ENCODE measurements at places on chromosomes 3 and 15.

DNA sequence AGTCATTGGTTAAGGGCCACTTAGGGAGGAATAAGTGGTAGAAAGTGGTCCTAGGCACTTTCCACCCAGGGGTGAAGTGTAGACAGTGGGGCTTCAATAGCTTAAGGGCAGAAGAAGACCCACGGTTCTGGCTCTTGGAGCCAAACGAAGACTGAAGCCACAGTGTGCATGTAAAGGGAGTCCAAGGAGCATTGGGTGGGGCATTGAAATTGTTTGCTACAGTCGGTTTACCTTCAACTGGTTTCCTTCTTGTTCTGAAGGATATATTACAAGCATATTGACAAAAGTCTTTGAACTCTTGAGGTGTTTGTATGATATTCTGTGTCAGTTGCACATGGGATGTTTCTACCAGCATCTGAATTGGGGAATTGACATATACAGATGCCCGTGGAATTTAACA lies 166.5 kb upstream of the CTDSPL start:
- no peak overlapping the region for H3K27ac ChIP-seq
- no peak overlapping the region for H3K4me3 ChIP-seq
- H3K36me3 ChIP-seq, result peaks cover 32% of the 10 kb centered on the region
- H3K27me3 ChIP-seq, result peaks cover 6% of the 10 kb centered on the region

GRCh38 chr15:61141497-61142125 lies 87.5 kb downstream of the RORA start:
- no peak overlapping the region for H3K4me3 ChIP-seq
- no peaks in the 10 kb centered on the region for H3K36me3 ChIP-seq
- no peak overlapping the region for H3K27ac ChIP-seq
- peaks cover 1% of the 10 kb centered on the region for H3K4me1 ChIP-seq
- no peak for DNase-seq

DNA sequence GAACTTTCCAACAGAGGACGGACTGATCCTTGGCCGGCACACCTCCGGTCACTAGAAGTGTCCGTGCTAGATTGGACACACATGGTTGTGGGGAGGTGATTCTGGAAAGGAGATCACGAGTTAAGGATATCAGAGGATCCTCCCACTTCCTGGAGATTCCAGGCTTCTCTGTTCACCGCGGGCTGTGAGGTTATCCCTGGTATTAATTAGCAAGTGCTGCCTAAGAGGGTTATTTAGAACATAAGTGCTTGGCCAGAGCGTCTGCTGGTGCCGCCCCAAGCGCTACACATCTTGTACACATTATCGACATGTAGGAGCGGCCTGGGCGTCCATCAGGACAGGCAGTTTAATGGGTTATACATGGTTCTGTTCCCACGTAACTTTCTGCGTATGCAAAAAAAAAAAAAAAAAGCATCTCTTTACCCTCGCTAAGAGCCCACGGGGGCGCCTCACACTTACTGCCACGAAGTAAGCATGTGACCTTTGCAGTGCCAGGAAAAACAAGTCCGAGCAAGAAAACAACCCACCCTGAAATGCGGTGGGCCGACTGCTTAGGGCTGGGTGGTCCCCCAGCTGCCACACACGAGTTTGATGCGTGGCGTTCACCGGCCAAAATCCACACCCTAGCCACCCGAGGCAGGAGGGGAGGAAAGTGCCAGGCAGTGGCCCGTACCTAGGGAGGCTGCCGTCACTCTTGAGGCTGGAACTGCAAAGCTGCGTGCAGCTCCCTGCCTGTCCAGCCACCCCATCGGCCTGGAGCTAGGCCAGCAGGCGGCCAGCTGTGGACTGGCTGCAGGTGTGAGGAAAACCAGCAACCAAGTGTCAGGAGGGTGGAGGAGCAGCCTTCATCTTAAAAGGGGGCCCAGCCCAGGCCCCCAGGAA lies 78.0 kb downstream of the CPN2 start:
- H3K4me3 ChIP-seq, result no peak overlapping the region
- no peak overlapping the region for H3K27ac ChIP-seq
- peaks cover 18% of the 10 kb centered on the region for H3K27me3 ChIP-seq
- DNase-seq, result no peak
- peaks cover 35% of the 10 kb centered on the region for H3K4me1 ChIP-seq

- H3K4me3 ChIP-seq, result no peak overlapping the region
- DNase-seq, result peak; percentile 14
- H3K4me1 ChIP-seq, result no peaks in the 10 kb centered on the region
- no peaks in the 10 kb centered on the region for H3K27me3 ChIP-seq
- H3K27ac ChIP-seq, result no peak overlapping the region
Measured at GRCh38 chr15:30859091-30859874, 44.4 kb upstream of the FAN1 start.

- no peaks in the 10 kb centered on the region for H3K4me1 ChIP-seq
- no peak overlapping the region for H3K4me3 ChIP-seq
- no peaks in the 10 kb centered on the region for H3K27me3 ChIP-seq
- no peaks in the 10 kb centered on the region for H3K36me3 ChIP-seq
Measured at GRCh38 chr15:45212493-45212892, 24.7 kb upstream of the SHF start.

- no peak overlapping the region for H3K4me3 ChIP-seq
- H3K27ac ChIP-seq, result no peak overlapping the region
- H3K36me3 ChIP-seq, result peaks cover 25% of the 10 kb centered on the region
Measured at GRCh38 chr15:63072809-63073277, 30.3 kb downstream of the TPM1 start.

GRCh38 chr15:78751602-78751979 lies 59.7 kb downstream of the ADAMTS7 start:
- H3K4me3 ChIP-seq, result no peak overlapping the region
- no peaks in the 10 kb centered on the region for H3K36me3 ChIP-seq
- no peak for DNase-seq
- H3K27ac ChIP-seq, result no peak overlapping the region
- H3K27me3 ChIP-seq, result peaks cover 6% of the 10 kb centered on the region

DNA sequence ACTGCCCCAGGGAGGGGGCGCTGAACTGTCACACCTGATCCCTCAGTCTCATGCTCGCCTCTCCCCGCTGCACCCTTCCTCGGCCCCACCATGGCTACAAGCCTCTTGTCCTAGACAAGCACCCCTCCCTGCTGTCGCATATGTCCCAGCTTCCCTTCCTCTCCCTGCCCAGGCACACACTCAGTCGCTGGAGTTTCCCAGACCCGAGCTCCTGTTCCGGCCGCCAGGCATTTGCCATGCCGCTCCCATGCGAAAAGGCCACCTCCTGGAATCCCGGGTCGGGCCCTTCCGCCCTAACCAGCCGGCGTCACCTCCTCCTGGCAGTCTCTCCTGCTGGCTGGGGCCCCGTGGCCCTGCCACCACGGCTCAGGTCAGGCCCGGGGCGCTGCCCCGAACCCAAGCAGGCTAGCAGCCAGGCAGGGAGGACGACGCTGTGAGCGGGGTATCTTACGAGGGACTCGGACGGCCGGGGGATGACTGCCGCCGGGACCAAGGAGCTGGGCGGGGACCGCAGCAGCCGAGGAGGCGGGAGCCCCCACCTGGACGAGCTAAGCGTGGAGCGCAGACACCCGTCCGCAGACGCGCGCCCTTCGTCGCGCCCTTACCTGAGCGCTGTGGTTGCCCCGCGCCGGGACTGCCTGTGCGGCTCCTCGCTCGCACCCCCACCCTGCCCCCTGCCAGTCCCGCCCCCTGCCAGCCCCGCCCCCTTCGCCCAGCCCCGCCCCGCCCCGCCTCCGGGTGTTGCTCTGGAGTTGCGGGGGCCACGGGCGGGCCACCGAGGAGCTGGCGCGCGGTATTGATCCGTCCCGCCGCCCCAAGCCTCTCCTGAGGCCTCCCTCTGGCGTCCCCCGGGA lies at the start of gene ALS2CL:
TSS of gene ALS2CL (minus strand) at position 642 of the 854 bp plus-strand sequence. CDS start 4,239 bp downstream, outside the sequence.
- peaks cover 18% of the 10 kb centered on the region for H3K27me3 ChIP-seq
- H3K27ac ChIP-seq, result peak within 1 kb of the TSS; percentile 80
- peak within 1 kb of the TSS; percentile 86 for H3K4me3 ChIP-seq
- H3K36me3 ChIP-seq, result no peaks in the 10 kb centered on the region
- peak; percentile 56 for DNase-seq

DNA sequence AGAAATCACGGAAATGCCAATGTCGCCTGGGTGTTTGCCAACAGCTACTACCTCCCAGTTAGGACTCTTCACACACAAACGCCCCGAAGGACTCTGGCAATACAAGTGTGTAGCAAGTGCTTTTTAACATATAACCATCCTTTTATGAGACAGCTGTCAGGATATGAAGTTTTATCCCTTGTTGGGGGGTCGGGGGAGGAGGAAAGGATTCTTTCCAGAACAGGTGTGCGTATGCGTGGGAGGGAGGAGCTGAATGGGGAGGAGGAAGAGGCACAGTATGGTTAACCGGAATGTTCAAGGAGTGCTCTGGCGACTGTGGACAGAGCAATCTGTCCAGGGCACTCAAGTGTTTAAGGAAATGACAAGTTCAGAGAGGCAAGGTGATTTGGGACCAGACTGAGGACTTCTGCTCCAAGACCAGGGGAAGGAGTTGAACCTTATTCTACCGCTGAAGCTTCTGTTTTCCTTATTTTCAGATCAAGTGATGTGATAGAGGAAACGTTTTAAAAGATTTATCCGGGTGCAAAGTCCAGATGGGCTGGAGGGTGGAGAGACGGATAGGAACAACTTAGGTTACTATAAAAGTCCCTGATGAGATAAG lies 1.3 kb downstream of the TSPAN3 start:
- peaks cover 4% of the 10 kb centered on the region for H3K27me3 ChIP-seq
- peaks cover 5% of the 10 kb centered on the region for H3K36me3 ChIP-seq
- DNase-seq, result no peak
- H3K4me1 ChIP-seq, result peaks cover 19% of the 10 kb centered on the region

GRCh38 chr3:36678216-36679013 lies 85.9 kb downstream of the DCLK3 start:
- H3K4me1 ChIP-seq, result no peaks in the 10 kb centered on the region
- peaks cover 3% of the 10 kb centered on the region for H3K27me3 ChIP-seq
- H3K36me3 ChIP-seq, result peaks cover 6% of the 10 kb centered on the region
- no peak for DNase-seq

DNA sequence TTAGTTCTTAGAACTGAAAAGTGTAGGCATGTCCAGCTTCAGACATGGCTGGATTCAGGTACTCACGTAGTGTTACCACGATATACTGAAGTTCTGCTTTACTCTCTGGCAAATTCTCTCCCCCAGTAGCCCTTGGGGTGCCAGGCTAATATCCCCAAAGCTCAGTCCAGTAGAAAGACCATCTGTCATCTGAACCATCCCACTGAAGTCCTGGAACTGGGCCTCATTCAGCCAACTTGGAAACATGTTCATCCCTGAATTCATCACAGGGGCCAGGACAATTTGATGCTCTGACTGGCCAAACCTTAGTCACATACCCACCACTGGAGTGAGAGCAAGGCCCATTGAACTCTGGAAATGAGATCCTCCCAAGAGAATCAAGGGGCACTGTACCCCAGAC lies 8.2 kb downstream of the EFCC1 start:
- H3K36me3 ChIP-seq, result peaks cover 43% of the 10 kb centered on the region
- H3K27me3 ChIP-seq, result peaks cover 9% of the 10 kb centered on the region
- H3K4me1 ChIP-seq, result peaks cover 32% of the 10 kb centered on the region
- DNase-seq, result no peak
- H3K4me3 ChIP-seq, result peak overlapping the region; percentile 28

GRCh38 chr15:77115179-77115578 lies 44.3 kb upstream of the TSPAN3 start:
- DNase-seq, result no peak
- peak overlapping the region; percentile 45 for H3K4me3 ChIP-seq
- H3K27me3 ChIP-seq, result peaks cover 5% of the 10 kb centered on the region
- H3K36me3 ChIP-seq, result peaks cover 31% of the 10 kb centered on the region
- peak overlapping the region; percentile 28 for H3K27ac ChIP-seq

- DNase-seq, result no peak
- no peaks in the 10 kb centered on the region for H3K36me3 ChIP-seq
- H3K4me1 ChIP-seq, result no peaks in the 10 kb centered on the region
- H3K4me3 ChIP-seq, result no peak overlapping the region
- H3K27ac ChIP-seq, result no peak overlapping the region
Measured at GRCh38 chr3:194462936-194463335, 23.9 kb downstream of the ATP13A3 start.

DNA sequence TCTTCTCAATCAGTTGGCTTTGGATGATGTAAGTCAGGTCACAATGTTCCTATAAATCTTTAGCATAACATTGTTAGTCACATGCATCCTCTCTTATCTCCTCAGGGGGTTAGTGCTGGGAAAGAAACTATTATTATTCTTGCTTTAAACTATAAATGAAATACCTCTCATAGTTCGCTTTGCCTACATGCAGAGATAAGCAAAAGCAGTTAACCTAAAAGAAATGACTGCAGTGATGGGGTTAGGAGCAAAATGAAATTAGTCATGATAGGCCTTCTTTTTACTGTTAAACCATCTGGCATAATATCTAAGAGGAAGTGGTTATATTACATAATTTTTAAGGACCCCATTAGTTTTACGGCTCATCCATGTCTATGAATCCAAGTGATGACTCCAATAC lies 91.7 kb upstream of the IGSF10 start:
- no peak overlapping the region for H3K27ac ChIP-seq
- H3K27me3 ChIP-seq, result no peaks in the 10 kb centered on the region
- H3K36me3 ChIP-seq, result no peaks in the 10 kb centered on the region
- peaks cover 15% of the 10 kb centered on the region for H3K4me1 ChIP-seq
- no peak for DNase-seq
- no peak overlapping the region for H3K4me3 ChIP-seq

DNA sequence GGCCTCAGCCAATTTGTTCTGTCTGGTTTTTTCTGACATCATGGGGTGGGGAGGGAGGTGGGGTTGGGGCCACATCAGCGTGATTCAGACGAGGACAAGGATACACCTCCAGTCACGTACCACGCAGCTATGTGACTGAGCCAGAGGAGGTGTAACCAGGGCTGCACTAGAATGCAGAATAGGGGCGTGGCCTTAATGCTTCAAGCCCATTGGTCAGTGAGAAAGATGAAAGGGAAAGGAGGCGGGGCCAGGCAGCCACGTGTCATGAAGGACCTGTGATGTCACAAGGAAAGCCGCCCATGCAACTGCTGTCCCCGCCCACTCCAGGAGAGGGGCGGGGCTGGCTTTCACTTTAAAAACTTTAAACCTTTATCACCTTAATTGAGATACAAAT lies at the start of gene GOLGA6L2:
TSS of gene GOLGA6L2 (minus strand) at position 137 of the 394 bp plus-strand sequence. CDS start at position 75, 62 bp downstream.
- H3K36me3 ChIP-seq, result peaks cover 4% of the 10 kb centered on the region
- no peaks in the 10 kb centered on the region for H3K4me1 ChIP-seq
- H3K27ac ChIP-seq, result no peak within 1 kb of the TSS
- H3K4me3 ChIP-seq, result no peak within 1 kb of the TSS

GRCh38 chr3:58062472-58062871 lies 54.2 kb downstream of the FLNB start:
- H3K27me3 ChIP-seq, result peaks cover 4% of the 10 kb centered on the region
- H3K4me3 ChIP-seq, result no peak overlapping the region
- H3K36me3 ChIP-seq, result peaks cover 4% of the 10 kb centered on the region
- peaks cover 37% of the 10 kb centered on the region for H3K4me1 ChIP-seq

- DNase-seq, result no peak
- no peak overlapping the region for H3K4me3 ChIP-seq
- H3K27ac ChIP-seq, result no peak overlapping the region
Measured at GRCh38 chr3:53484984-53485383, 9.4 kb upstream of the CACNA1D start.

- H3K36me3 ChIP-seq, result no peaks in the 10 kb centered on the region
- H3K4me1 ChIP-seq, result peaks cover 14% of the 10 kb centered on the region
- no peaks in the 10 kb centered on the region for H3K27me3 ChIP-seq
- H3K4me3 ChIP-seq, result no peak overlapping the region
- peak overlapping the region; percentile 49 for H3K27ac ChIP-seq
Measured at GRCh38 chr3:100089812-100090668, 24.3 kb downstream of the FILIP1L start.

Data from endothelial cell (in vitro differentiated cells).